ENCODE measurements at places on chromosomes 2 and 18. TPM values are rescaled to one million over a fixed set of nuclear protein-coding genes. Genes with fewer than 3 reads are reported as not detected.

The CCBE1 gene
- total RNA-seq = not detected

The SNX17 gene
- total RNA-seq = 88.7 TPM

The LIPG gene
- 1.9 TPM for total RNA-seq

The CAPN14 gene
- not detected for total RNA-seq

The RNF144A gene
- total RNA-seq = 7.3 TPM

The MBD1 gene
- 57.1 TPM for total RNA-seq

The DNPEP gene
- 50.8 TPM for total RNA-seq

The CCDC148 gene
- total RNA-seq = 0.32 TPM

DNA sequence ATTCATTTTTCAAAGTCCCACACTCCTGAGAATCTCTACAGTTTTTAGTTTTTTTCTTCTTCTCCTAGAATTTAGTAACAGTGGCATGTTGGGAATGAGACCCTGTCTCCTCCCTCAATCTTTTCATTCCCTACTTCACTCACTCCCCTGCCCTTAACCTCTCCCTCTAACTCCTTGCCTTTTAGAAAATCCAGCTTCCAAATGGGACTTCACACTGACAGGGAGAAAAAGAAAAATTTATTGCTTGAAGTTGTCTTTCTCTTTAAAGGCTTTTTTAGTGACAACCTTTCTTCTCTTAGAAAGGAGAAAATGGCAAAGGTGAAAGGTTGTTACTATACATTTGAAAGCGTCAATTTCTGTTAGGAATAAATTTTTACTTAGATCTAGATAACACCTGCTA is 359.2 kb downstream of the CDH7 start:
- DNase-seq = no peak

DNA sequence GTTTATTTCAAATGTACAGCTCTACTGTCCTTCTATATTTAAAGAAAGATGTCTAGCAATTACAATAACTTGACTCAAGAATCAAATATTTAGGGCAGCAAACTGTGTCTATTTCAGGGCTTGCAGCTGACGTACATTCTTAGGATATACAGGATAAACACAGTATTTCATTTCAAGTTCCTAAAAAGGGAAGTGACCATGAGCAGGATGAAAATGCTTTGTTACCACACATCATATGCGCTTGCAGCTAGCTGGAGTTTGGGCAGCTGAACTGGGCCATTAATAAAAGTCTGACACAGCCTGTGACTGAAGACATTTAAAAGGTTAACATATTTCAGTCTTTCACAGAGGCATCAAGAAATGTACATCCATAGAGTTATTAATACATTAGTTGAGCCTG is 264.6 kb upstream of the TRIB2 start:
- DNase-seq = peak; percentile 38

GRCh38 chr2:11437602-11438001 is 28.4 kb downstream of the E2F6 start:
- DNase-seq = no peak

DNA sequence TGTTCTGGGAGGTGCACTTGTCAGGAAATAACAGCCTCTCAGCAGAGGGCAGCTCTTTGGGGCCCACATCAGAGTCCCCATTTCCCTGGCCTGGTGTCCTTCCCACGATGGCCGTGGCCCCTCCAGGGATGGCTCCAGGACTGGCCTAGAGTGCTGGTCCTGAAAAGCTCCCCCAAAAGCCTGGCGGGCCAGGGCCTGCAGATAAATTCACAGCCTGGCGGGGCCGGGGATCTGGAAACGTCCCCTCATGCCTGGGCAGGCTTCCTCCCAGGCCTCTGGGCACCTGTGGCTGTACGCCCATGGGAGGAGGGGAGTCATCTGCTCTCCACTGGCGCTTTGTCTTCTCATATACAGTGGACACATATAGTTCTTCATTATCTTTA is 52.6 kb upstream of the HS6ST1 start:
- no peak for DNase-seq

GRCh38 chr2:15253247-15253646 is 307.9 kb downstream of the NBAS start:
- DNase-seq = no peak

DNA sequence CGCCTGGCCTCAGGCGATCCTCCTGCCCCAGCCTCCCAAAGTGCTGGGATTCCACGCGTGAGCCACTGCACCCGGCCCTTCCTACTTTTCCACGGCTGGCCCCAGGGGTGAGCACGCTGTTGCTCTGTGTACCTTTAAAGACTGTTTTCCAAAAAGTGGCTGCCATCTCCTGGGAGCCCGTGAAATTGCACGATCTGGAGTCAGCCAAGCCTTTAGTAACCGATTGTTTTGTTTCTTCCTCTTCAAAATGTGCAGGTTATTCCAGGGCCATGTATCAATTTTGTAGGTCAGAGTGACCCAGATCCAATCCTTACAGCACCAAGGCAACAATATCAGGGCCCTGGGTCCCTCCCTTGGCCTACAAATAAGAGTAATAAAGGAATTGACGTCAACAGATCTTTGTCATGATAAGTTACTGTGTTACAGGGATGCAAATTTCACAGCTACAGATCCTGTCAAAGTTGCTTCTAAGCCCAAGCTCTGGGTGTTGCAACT is 135.6 kb upstream of the ZNF236 start:
- peak; percentile 54 for DNase-seq

DNA sequence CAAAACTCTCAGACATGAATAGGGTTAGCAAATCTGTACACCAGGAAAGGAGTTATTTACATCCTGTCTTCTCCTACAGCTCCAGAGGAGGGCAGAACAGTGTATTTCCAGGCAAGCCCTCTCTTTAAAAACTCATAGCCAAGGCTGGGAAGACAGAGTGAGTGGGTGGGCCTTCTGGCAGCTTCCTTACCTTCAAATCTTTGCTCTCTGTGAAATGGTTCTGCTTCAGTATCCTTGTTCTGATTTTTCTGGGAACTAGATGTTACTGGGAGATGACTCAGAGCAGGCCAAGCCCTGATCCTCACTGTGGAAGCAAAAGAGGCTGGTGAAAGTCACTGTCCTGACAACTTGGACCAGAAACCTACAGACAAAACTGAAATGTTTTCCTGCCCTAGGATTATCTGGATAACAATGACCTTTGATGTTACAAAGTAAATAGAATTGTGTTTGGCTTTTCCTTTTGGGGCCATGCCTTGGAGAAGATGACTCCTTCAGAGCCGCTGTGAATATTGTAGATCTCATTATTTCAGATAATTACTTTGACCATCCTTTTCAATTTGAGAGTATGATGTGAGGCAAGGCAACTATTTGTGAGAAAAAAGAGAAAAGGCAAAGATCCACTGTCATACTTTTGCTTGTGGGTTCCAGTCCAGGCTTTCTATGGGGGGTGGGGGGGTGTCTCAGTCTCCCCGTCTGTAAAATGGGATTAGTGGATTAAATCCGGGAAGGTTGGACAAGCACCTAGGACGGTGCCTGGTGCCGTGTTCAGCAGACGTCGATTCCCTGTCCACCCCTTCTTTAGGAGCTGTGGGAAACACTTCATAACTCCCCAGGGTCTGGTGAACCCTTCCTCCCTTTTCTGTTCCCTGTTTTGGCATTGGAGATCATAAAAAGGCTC is 644 bp upstream of the QPCT start:
- peak; percentile 45 for DNase-seq

DNA sequence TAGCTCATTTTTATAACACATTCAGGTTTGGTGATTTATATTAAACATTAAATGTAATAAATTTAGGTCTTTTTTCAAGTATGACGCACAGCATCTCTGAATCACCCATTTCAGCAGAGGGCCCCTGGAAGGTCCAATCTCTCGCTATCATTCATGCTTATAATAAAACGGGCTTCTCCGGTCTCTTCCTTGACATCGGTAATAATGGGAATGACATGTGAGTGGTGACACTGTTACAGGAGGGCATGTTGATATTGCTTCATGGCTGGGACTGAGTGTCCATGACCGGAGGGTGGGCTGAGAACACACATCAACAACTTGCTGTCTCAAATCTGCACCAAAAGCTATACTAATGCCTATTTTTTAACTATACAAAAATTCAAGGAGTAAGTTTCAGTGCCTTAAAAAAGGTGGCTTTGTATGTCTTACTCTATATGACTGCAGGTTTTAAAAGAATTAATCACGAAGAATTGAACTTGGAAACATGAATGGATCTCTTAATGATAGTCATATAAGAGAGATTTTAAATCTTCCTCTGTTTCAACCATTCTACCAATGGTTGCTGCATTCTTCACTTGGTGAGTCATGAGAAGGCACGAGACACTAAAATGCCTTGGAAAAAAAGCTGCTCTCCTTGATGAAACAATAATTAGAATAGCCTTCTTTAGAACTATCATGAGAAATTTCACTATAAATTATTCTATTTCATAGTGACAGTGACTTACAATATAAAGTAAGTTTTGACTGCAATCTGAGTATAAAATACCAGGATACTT is 101.9 kb upstream of the NRP2 start:
- no peak for DNase-seq

GRCh38 chr18:27763936-27764335 is 413.0 kb downstream of the CDH2 start:
- DNase-seq = no peak

GRCh38 chr18:37362158-37362890 is 203.3 kb downstream of the CELF4 start:
- DNase-seq = no peak

DNA sequence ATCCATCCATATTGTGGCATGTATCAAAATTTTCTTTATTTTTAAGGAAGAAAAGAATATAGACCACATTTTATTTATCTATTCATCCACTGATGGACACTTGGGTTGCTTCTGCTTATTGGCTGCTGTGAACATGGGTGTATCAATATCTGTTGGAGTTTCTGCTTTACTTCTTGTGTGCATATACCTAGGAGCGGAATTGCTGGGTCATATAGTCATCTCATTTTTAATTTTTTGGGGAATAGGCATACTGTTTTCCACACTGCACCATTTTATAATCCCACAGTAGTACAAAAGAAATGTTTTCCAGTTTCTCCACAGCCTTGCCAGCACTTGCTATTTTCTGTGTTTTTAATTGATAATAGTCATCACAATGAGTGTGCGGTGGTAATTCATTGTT is 197.2 kb downstream of the ACKR3 start:
- no peak for DNase-seq

- no peak for DNase-seq
Measured at GRCh38 chr2:106943468-106944200, 57.7 kb upstream of the ST6GAL2 start.

- no peak for DNase-seq
Measured at GRCh38 chr18:33923980-33924379, 300.7 kb downstream of the NOL4 start.

- DNase-seq = no peak
Measured at GRCh38 chr18:59083136-59083818, 56.4 kb upstream of the SEC11C start.

DNA sequence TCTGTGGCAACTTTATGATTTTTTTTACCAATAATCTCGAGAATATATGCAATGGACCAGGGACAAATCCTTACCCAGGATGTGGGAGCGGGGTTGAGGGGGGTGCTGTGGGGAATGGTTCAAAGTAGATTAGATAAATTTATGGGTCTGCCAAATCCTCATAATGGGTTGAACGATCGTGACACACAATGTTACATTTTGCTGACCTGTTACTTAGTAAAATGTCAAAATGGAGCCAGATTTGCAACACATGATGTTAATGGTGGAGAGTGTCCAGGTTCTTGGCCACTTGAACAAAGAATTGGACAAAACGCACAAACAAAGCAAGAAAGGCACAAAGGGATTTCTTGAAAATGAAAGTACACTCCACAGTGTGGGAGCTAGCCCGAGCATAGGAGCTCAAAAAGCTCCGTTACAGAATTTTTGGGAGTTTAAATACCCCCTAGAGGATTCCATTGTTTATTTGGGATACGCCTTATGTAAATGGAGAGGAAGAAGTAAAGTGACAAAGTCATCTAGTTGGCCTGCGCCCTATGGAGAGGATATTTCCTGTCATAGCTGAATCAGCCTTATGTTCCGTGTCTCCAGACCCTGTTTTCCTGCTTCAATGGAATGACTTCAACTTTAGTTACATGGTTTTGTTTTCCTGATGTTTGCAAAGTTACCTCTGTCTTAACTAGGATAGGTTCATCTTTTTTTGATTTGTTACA is 776.0 kb downstream of the DCC start:
- DNase-seq = no peak
